ENCODE measurements at places on chromosomes 4 and X.

DNA sequence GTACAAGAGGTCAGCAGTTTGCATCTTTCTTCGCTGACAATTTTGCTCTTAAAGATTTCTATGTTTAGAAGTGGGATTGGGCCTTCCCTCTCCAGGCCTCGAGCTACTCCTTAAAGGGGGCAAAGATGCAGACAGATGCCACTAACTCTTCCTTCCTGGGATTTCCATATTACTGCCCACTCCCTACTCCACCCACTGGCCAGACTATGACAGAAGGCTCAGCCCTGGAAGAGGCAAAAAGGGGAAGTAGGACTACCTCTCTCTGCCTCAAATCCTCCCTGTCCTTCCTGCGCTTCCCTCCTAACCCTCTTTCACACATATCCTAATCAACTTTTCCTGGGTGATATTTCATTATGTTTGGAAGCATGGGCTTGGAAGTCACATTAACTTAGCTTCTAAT is 58.3 kb downstream of the EVC2 start:
- DNase-seq = no peak

- DNase-seq = no peak
These were observed 80.0 kb downstream of the FAT1 start for GRCh38 chr4:186643501-186644310.

DNA sequence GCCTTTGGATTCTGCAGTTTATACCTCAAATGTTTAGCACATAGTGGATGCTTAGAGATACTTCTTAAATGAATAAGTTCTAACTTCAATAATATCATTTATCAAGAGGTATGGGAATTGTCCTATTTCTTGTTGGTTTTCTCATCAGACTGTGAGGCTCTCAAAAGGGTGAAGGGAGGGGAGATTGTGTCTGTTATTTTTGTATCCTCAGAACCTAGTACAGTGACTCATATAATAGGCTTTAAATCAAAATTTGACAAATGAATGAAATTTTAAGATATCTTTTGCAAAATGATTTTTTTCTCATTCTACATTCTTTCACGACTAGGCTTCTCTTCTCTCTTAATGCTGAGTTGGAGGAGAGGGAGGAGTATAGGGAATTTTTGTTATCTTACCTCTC is 89.5 kb downstream of the KDR start:
- no peak for DNase-seq

GRCh38 chrX:153968754-153969124 is 2.9 kb downstream of the HCFC1 start:
- DNase-seq = peak; percentile 27

GRCh38 chr4:45317276-45317675 is 590.9 kb upstream of the GNPDA2 start:
- no peak for DNase-seq

- peak; percentile 80 for DNase-seq
These were observed 22.8 kb upstream of the TLR2 start for GRCh38 chr4:153661215-153661822.

DNA sequence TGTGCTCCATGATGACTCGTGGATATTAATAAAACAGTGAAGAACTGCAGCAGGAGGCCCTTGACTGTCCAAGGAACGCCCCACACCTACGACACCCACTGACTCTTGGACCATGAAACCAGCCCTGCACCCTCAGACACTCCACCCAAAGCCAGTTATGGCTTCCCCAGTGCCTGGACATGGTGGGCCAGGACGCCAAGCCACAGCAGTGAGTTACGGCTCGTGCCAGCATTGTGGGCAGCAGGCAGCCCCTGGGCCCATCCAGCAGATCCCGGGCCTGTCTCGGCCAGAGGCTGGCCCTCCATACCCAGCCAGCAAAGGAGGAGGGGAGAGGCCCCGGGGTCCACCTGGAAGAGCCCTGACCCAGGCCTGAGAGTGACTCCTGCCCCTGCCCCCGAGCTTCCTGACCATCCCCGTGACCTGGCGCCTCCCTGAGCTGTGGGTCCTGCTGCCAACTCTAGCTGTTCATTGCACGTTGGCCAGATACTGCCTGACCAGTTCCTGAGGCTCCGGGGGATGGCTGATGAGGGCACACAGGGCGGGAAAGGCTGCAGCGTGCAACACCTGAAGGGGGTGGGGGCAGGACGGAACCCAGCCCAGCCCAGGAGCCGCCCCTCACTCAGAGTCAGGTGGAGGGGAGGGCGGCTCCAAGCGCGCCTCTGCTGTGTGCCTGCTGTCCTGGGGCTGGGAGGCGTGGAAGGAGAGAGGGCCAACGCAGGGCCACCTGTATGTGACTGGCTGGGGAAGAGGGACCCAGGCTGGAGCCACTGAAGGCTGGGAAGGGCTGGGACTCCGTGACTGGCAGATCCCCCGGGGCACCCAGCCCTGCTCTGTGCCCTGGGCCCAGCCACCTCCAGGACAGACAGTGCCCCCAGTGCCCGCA is 739 bp downstream of the SLC49A3 start:
- no peak for DNase-seq

- DNase-seq = no peak
These were observed 132.2 kb downstream of the BMPR1B start for GRCh38 chr4:94889946-94890345.

DNA sequence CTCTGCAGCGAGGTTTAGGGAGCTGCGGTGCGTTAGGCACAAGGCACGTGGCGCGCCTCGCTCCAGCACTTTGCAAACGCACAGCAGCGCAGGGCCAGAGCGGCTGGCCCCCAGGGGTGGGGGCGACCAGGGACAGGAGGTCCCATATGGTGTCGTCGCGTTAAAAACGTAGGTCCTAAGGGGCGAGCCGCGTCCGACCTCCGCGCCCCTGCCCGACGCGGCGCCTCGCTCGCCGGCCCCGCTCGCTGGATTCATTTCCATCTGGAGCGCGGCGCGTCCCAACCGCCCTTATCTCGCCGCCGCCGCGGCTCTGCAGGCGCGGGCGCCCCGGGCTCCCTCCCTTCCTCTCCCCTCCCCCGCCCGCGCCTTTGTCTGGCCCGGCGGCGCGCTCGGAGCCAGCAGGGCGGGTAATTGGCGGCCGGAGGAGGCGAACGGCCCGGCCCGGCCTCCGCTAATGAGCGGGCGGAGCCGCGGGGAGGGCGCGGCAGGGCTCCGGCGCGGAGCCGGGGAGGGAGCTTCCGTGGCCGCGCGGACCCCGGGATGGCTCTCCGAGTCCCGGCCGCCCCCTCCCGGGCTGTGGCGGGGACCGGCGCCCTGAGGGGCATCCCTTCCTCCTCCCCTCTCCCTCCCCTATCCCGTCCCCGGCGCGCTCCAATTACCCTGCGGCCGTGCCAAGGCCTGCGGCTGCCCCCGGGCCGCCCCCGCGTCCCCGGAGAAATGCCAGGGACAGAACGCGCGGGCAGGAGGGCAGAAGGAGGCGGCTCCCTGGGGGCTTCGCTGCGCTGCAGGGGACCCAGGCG is 409.0 kb downstream of the BCOR start:
- peak; percentile 37 for DNase-seq

- no peak for DNase-seq
These were observed 205.2 kb downstream of the SOWAHB start for GRCh38 chr4:76692761-76693160.

DNA sequence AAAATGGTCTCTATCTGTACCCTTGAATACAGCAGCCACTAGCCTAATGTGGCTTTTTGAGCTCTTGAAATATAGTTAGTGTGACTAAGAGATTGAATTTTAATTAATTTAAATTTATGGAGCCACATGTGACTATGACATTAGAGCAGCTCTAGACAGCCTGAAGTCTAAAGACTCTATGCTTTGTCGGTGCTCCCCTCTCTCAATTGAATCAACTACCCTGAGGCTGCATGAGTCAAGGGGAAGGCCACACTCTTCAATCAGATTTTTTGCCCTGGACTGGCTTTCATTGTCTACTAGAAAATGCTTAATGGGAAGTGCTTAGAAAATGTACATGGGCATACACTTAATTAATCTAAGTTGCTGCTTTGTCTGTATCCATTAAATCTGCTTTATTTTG is 11.7 kb downstream of the TLR7 start:
- no peak for DNase-seq

DNA sequence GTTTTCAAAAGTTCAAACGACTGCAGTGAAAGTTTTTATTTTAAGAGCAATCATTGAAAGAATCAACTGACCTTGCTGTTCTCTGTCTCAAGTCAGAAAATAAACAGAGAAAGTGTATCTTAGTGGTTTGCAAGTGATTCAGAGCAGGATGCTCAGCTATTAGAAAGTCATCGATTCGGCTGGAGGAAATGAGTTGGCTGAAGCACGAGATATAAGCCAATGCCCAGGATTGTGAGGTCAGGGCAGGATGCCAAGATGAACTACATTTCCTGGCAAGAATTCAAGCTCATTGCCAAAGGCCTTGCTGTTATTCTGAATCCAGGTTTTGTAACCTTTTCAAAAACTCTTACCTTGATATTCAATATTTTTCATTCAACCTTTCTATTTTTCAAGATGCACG is 541.4 kb upstream of the BOD1L1 start:
- peak; percentile 96 for DNase-seq

DNA sequence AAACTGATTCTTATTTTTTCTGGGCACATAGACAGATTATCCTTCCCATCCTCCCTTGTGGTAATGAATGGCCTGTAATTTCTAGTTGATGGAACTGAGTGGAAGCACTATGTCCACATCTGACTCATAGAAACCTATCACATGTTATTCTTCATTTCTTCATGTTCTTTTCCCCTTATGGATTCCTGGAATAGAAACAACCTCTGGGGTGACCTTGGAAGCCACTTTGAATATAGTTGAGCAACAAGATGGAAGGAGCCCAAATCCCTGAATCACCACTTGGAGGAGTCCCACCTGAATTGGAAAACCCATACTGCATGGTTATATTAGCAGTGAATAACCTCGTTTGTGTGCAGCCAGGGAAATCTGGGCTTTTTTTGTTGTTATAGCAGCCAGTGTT is 137.8 kb downstream of the MID1IP1 start:
- no peak for DNase-seq

GRCh38 chr4:186878203-186878776 is 154.6 kb upstream of the FAT1 start:
- no peak for DNase-seq

GRCh38 chrX:147927256-147927655 is 15.5 kb downstream of the FMR1 start:
- no peak for DNase-seq

- DNase-seq = no peak
These were observed 14.2 kb downstream of the LRP2BP start for GRCh38 chr4:185381288-185382196.

GRCh38 chrX:144732588-144732987 is 514.7 kb upstream of the SPANXN1 start:
- DNase-seq = no peak

GRCh38 chrX:123884809-123885408 is 25.1 kb downstream of the XIAP start:
- peak; percentile 69 for DNase-seq

DNA sequence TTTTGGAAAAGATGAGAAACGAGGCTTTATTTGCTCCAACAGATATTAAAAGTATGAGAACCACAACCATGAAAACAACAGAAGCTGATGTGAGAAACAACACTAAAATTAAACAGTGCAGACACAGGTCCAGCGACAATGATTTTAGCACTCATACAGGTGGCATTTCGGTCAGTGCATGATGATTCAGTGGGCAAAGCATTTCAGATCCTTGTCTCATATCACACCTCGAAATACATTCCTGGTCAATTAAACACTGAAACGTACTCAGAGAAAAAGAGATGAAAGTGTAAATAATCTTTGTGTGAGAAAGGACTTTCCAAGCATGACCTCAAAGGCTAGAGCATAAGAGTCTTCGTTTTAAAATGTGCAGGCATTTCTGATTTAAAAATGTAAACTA is 85.2 kb downstream of the ACOX3 start:
- DNase-seq = no peak

DNA sequence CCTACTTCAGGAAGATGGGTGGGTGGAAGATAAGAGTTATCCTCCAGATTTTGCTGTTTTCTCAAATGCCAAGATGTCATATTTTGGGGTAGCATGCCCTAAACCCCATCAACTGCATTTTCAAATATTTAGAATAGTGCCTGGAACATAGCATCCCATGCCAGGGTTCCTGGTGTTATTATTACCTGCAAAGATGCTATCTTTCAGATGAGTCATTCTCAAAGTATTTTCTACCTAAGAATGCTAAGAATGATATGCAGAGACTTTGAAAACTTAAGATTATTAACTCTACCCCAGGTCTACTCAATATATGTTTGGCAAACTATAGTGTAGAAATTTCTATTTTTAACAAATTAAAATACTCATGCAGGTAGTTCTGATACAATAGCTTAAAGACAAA is 934.3 kb upstream of the SLIT2 start:
- no peak for DNase-seq

DNA sequence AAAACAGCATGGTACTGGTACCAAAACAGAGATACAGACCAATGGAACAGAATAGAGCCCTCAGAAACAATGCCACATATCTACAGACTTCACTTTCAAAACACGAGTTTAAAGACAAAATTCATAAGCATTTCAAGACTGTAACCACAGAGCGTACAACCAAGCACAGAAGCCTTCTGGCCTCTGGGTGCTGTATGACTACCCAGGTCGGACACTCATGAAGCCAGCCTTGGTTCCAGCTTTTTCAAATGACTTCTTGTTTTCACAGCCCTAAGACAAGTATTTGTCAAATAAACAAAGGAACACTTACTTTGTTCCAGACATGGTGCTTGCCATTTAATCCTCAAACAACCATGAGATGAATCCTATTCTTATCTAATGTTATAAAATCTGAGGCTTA is 536.1 kb upstream of the NR3C2 start:
- DNase-seq = no peak

GRCh38 chr4:139530833-139531427 is 25.1 kb downstream of the SETD7 start:
- peak; percentile 76 for DNase-seq

GRCh38 chr4:37623125-37623524 is 63.1 kb downstream of the RELL1 start:
- no peak for DNase-seq

DNA sequence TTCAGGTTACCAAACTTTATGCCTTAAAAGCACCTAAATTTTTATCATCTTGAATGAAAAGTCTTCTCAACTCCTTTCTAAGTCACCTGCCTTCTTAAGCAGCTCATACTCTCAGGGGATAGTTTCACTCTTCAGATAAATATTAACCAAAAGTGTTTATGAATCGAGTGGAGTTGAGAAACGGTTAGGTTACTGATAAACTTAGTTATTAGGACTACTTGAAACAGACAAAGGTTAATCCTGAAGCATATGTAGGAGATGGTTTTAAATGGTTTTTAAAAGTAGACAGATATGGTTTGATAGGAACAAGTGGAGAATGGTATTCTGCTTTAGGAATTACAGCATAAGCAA is 32.8 kb downstream of the CLDN22 start:
- DNase-seq = no peak

- DNase-seq = no peak
These were observed 19.0 kb upstream of the ARHGAP24 start for GRCh38 chr4:85455942-85456341.

DNA sequence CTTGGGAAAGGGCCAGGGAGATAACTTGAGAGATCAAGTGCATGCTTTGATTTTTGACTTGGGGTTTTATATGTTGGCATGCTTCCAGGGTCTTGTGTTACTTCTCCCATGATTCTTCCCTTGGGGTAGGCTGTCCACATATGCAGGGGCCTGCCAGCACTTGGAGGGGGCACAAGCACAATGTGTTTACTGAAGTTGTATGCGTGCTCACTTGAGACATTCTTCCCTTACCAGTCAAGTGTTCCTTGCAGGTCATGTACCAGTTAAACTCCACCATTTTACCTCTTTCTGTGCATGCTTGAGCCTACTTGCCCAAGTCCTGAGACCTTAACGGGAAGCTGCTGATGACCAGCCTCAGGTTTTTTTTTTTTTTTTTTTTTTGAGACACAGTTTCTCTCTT is 1880.5 kb downstream of the ARAP2 start:
- no peak for DNase-seq
